ENCODE measurements at places on chromosomes 5 and 9.

DNA sequence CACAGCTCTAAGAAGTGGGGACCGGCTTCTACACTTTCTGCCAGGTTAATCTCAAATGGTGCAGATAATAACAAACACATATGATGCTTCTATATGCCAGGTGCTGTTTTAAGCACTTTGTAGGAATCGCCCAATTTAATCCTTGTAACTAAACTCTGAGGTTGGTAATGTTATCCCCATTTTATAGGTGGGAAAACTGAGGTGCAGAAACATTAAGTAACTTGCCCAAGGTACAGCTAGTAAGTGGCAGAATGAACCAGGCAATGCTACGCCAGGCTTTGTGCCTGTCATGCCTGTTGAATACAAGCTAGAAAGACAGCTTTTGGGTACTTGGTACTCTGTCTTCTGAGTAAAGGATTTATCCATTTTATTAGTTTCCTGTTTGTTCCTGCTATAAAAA lies 19.7 kb downstream of the IQGAP2 start:
- no peak for DNase-seq

GRCh38 chr9:97985058-97985861 lies 2.1 kb downstream of the ANP32B start:
- DNase-seq = peak; percentile 41

DNA sequence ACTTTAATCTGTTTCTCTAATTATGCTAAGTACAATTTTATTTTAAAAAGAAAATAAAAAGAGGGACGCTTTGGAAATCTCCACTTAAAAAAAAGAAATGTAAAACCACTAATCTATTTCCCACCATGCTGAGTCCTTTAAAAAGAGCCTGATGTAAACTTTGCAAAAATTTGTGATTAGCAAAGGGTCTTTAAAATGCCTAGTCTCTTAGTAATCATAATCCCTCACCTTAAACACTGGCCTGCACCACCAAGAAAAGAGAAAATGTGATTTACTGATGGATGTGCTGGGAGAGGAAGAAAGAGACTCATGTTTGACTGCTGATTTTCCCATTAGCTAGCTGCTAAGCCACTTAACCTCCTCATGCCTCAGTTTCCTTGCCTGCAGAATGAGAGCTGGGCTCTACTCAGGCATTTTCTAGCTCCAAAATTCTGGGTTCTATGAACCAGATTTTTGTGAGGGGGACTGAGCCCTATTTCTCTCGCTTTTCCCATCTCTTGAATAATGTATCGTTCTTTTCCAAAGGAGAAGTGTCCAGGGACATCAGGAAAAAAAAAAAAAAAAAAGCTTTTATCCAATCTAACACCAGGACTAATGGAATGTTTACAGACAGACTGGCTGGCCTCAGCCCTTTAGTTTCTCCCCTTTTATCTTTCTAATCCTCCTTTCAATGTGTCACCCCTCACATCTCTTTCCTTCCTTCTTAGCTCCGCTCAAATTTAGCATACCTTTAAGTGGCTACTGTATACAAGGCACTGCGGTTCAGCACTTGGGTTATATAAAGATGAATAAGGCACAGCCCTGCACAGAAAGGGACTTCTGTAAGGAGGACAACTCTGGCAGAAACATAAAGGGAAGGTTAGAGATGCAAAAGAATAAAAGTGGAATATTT lies 312.4 kb downstream of the ARL15 start:
- no peak for DNase-seq

- DNase-seq = no peak
These were observed 8.1 kb upstream of the OMD start for GRCh38 chr9:92432350-92432749.

DNA sequence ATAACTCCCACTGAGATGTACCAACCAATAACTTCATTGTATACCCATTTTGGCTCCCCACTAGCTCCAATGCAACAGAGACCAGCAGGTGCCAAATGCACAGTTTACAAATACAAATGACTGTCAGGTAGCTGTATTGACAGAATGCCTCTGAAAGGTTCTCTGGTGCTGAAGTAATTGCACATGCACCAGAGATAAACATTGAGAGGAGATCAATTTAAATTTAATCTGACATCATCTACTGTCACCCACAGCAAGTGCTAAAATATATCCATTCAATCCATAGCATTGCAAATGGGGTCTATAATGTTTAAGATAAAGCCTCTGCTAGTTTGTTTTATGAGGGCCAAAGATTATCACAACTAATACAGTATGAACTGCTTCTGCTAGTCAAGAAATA lies 80.2 kb downstream of the STX17 start:
- no peak for DNase-seq

GRCh38 chr9:93682155-93682968 lies 106.0 kb downstream of the PHF2 start:
- peak; percentile 51 for DNase-seq

- DNase-seq = no peak
These were observed 42.2 kb downstream of the PSD2 start for GRCh38 chr5:139837711-139838380.

DNA sequence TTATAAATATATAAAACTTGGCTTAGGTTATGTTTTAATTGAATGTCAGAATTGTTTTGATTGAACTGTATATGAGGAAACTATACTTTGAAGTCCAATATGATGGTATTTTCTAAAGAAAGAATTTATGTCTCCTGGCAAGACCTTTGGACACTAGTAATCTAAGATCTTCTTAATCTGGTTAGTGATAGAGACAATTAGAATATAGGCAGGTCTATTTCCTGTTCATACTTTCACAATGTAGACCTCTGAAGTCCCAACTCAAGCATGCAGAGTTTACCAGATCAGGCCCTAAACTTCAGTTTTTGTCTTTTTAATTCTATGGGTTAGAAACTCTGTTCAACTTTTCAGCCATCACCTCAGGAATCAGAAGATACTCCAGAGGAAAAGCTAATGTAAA lies 6.9 kb upstream of the TMEM161B start:
- no peak for DNase-seq

DNA sequence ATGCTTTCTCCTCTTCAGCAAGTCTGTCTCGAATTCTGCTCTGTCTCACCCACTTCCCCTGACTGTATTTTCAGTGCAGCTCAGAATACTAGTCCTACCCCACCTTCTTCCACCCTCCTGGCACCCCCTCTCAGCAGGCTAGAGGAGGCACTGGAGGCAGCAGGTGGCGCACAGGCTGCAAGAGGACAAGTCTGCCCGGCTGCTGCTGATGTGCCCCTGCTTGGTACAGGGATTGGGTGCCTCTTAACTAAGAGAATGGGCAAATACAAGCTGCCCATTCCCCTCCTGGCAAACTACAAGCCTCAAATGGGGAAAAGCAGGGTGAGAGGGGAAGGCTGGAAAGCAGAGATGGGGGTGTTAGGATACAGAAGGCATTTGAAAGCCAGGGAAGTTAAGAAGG lies 5.1 kb downstream of the TLN1 start:
- peak; percentile 28 for DNase-seq

DNA sequence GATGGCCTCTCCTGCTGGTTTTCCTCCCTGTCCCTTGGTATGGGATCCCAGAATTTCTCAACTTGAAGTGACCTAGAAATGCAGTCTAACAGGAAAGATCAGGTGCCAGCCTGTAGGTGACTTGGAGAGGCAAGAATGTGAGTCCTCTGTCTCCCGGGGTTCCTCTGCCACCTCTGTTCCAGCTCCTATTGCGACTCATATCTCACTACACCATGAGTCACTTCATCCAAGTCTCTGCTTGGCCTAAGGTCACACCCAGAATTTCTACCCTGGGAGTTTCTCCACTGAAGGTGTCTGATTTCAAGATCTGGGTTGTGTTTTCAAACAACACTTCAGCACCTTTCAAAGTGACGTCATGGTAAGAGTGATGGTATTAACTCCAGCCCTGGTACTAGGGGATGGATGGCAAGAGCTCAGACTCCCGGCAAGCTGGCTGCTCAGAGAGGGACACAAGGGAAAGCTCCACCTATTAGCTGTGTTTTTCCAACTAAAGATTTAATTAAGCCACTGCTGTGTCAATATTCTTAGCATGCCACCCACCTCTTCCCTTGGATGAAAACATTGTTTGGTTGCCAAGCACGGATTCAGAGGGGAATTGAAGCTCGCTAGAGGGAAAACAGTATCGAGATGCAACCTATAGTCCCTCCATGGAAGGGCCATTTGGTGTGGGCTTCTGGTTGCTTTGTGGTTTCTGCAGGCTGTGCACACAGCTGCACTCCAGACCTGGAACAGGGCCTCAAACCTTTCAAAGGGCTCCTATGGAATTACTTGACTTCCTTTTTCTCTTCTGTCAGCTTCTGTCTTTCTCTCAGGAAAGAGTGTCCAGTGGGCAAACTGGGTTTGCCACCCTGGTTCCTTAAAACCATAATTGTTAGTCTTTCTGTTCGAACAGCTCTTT lies 205.7 kb downstream of the GAS1 start:
- no peak for DNase-seq

All from activated T-cell treated with anti-CD3 and anti-CD28 coated beads, Interleukin-2, amount 50 U/mL, for 4 hours (primary cell).